Adrenal gland (tissue), 19 donors: ENCODE measurements at places on chromosomes 6 and 20. TPM values are rescaled to one million over a fixed set of nuclear protein-coding genes. Genes with fewer than 3 reads are reported as not detected.

Gene VSX1
- polyA plus RNA-seq: 0.73 TPM

Gene HCK
- 15.0 TPM for polyA plus RNA-seq

- no peak for DNase-seq
- no peaks in the 10 kb centered on the region for H3K27me3 ChIP-seq
- H3K4me3 ChIP-seq: no peak overlapping the region
- no peaks in the 10 kb centered on the region for H3K36me3 ChIP-seq
Measured at GRCh38 chr6:47096211-47096895, 54.2 kb upstream of the ADGRF1 start.

DNA sequence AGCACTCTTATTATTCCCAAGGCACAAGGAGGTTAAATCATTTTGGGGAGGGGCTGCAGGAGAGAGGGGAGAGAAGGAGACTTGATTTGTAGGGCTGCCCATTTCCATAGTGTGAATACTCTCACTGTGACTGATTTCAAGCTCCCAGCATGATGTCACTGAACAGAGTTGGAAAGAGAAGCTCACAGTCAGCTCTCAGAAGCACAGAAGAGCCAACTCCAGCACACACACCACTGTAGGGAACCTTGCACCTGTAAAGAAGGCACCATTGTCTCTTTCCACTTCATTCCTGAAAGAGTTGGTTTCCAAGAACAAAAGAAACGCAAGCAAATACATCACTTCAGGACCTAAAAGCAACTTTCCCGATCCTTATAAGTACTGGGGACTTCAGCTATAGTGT lies 12.7 kb upstream of the STK35 start:
- H3K36me3 ChIP-seq: no peaks in the 10 kb centered on the region
- H3K4me1 ChIP-seq: no peaks in the 10 kb centered on the region
- no peak overlapping the region for H3K27ac ChIP-seq

DNA sequence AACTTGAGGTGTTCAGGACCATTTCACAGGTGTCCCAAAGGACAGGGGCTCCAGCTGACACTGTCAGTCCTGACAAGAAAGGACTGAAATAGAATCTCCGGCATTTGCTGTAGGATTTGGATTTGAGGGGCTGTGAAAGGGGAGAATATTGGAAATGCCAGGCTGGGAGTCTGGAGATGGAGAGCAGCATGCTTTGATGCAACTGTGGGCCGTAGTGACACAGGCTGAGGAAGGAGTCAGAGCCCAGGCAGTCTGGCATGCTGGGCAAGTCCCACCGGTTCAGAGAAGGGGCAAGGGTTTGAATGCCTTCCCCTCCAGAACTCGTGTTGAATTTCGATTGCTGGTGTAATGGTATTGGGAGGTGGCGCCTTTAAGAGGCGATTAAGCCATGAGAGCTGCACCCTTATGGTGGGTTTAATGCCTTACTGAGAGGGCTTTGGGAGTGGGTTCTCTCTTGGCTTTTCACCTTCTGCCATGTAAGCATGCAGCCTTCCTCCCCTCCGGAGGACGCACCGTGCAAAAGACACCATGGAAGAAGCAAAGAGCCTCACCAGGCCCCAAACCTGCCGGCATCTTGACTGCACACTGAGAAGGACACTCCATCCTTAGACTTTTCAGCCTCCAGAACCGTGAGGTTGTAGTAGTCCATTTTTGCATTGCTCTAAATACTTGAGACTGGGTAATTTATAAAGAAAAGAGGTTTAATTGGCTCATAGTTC lies 9.4 kb upstream of the PYGB start:
- H3K27ac ChIP-seq: no peak overlapping the region
- H3K4me3 ChIP-seq: no peak overlapping the region
- DNase-seq: no peak
- H3K4me1 ChIP-seq: peaks cover 8% of the 10 kb centered on the region

DNA sequence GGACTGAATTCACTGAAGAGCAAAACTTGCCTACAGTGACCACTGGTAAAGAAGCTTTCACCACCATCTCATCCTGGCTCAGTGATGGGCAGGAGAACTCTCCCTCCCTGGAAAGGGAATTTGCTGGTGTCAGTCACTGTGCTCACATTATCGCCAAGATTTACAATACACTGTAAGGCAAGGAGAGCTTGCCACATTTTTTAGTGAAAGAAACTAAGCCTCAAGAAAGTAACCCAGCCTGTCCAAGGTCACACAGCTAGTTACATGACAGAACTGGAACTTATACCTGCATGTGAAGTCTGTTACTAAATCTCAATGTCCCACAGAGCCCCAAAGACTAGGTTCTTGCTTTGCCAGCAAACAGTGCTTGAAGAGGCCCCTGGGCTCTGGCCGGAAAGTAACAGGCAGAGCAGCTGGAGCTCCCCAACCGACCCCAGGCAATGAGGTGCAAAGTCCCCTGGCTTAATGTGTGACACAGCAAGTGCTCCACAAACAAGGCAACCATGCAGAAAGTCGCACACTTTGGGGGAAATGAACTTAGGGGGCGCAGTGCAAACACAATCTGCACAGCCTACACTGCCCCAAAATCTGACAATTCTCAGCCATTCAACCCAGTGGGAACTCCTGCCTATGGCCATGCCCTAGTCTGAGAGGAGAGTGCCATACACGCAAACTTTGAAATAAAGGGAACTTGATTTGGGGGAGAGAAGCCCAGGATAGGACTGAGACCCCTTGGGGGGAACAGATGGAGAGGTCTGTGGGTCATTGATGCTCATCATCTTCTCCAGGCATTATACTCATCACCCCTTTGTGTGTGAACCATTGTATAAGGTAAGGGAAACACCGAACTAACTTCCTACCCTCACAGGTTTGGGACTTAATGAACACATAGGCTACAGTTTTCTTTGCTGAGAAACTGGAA lies 1.9 kb downstream of the BCL2L1 start:
- DNase-seq: no peak
- H3K27me3 ChIP-seq: no peaks in the 10 kb centered on the region
- peak overlapping the region; percentile 99 for H3K27ac ChIP-seq
- peaks cover 64% of the 10 kb centered on the region for H3K4me1 ChIP-seq
- peaks cover 10% of the 10 kb centered on the region for H3K36me3 ChIP-seq
- H3K4me3 ChIP-seq: peak overlapping the region; percentile 72

DNA sequence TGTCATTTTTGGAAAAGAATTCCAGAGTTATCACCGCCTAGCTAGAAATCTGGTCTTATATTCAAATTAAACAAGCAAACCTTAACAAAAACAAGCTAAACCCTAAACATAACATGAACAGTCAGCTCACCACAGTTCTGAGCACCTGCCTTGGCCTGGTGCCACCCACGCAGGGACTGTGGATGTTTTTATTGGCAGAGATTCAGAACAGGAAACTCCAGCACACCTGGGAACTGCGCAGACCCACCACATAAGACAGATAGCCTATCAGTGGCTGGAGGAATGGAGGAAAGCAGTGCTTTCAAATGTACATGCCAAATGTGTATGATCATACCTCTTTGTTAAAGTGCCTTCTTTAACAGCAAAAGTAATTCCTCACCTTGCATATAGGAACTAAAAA lies 8.9 kb downstream of the SLC16A10 start:
- no peaks in the 10 kb centered on the region for H3K4me1 ChIP-seq
- H3K36me3 ChIP-seq: no peaks in the 10 kb centered on the region
- H3K4me3 ChIP-seq: no peak overlapping the region
- DNase-seq: no peak

DNA sequence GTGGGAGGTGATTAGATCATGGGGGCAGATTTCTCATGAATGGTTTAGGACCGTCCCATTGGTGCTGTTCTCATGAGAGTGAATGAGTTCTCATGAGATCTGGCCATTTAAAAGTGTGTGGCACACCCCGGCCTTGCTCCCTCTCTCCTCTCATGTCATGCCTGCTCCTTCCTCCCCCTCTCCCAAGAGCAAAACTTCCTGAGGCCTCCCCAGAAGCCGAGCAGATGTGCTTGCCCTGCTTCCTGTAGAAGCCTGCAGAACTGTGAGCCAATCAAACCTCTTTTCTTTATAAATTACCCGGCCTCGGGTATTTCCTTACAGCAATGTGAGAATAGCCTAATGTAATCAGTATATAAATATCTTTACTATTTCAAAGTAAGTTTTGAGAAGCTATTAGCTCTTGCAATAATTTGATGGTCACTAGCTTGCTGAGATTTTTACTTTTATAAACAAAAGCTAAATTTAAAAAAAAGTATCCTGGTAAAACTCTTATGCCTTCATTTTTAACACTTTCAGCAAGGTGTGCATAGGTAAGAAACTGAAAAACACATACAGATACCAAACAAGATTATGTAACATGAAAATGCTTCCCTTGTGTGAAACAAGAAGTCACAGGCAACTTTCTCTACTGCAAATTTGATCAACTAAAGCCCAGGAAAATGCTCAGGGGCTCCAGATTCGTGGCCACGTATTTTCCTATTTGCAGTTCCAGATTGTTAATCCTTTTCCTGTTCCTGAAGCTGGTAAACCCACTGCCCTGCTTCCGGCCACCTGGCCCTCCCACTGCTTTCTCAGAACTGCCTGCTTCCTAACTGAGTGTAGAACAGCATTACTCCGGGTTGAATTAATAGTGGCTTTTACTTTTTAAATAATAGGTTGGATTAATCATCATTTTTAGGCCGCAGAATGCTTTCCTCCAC lies 395.1 kb upstream of the CNR1 start:
- H3K4me3 ChIP-seq: no peak overlapping the region
- H3K27me3 ChIP-seq: no peaks in the 10 kb centered on the region
- no peaks in the 10 kb centered on the region for H3K4me1 ChIP-seq

GRCh38 chr6:45423824-45424450 lies 46.2 kb upstream of the SUPT3H start:
- no peaks in the 10 kb centered on the region for H3K36me3 ChIP-seq
- peak overlapping the region; percentile 41 for H3K27ac ChIP-seq
- no peak for DNase-seq

DNA sequence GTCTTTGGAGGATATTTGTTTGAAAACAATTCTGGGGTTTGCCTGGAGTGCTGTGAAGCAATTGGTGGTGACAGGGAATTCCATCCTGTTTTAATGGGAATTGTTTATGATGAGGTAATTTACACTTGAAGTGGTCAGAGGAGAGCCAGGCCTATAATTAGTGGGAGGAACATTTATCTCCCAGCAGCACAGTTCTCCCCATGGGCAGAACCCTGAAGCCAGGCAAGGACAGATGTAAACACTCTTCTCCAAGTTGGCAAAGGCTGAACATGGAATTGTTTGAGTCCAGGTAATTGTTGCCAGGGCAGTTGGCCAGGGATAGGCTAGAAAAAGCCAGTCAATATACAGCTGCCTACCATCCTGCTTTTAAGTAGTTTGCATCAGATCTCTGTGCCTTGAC lies 789.7 kb downstream of the FRK start:
- DNase-seq: no peak
- no peaks in the 10 kb centered on the region for H3K36me3 ChIP-seq
- no peak overlapping the region for H3K4me3 ChIP-seq
- H3K27ac ChIP-seq: no peak overlapping the region
- H3K4me1 ChIP-seq: no peaks in the 10 kb centered on the region
- no peaks in the 10 kb centered on the region for H3K27me3 ChIP-seq

DNA sequence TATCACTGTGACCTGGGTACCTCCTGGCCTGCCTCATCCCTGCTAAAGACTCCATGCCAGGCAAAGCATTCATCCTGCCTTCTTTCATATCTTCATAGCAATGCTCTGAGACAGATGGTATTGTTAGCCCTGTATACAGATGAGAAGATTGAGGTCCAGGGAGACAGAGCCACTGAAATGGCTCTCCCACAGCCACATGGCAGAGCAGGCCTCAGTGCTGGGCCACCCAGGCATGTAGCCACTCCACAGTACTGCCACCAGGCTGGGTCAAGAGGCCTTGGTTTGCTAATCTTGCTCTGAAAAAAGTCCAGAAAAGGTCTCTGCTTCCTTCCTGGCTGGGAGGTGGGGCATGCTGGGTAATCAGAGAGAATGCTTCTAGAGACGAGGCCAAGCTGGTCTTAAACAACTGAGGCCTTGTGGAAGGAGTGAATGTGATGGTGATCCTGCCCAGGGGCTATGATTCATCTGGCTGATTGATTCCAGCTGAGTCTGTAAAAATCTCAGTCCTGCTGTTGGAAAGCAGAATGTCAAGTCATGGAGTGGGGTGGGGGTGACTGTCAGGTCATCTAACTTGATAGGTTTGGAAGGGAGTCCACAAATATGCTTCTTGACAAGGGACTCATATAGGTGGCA lies 29.8 kb downstream of the HM13 start:
- H3K27me3 ChIP-seq: no peaks in the 10 kb centered on the region
- peaks cover 40% of the 10 kb centered on the region for H3K36me3 ChIP-seq
- peak overlapping the region; percentile 80 for H3K27ac ChIP-seq

DNA sequence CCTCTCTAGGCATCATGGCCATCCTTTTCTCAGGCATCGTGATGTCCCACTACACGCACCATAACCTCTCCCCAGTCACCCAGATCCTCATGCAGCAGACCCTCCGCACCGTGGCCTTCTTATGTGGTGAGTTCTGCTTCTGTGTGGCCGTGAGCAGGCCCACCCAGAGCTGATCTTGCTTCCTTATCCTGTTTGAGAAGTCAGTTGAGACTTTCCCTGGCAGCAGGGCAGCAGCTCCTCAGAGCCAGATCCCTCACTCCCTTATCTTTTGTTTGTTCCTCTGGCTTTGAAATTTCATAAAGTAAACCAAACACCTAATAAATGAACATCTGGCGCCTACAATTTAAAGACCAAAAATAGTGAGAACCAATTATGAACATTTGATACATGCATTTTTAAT lies 40.6 kb downstream of the SPATA2 start:
- H3K27me3 ChIP-seq: no peaks in the 10 kb centered on the region
- no peak for DNase-seq
- H3K4me1 ChIP-seq: no peaks in the 10 kb centered on the region
- no peak overlapping the region for H3K27ac ChIP-seq

DNA sequence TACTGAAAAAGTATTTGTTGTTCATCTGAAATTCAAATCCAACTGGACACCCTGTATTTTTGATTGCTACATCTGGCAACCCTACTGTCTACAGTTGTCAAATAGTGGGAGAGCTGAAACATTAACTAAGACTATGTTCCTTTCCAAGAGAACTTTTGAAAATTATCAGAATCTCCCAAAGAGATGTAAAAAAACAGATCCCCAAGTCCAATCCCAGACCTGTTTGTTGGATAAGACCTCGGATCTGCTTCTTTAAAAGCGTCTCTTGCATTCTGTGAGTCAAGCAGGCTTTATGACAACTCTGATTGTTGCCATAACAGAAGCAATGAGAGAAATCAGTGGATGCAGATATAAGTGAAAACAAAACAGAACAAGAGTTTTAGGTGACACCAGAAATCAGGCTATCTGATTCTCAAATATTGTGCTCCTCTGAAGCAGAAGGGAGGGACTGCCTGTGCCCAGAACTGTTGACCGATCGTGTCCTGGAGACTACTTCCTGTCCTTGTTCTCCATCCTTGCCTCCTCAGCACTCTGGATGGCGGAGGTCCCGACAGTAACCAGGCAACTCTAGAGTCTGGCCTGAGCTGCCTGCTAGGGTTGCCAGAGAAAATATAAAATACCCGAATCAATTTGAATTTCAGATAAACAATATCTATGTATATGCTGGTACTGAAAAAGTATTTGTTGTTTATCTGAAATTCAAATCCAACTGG lies 853.8 kb downstream of the MAFB start:
- DNase-seq: no peak
- no peaks in the 10 kb centered on the region for H3K36me3 ChIP-seq
- H3K27ac ChIP-seq: no peak overlapping the region
- H3K4me1 ChIP-seq: no peaks in the 10 kb centered on the region
- H3K27me3 ChIP-seq: no peaks in the 10 kb centered on the region
